ENCODE measurements at places on chromosomes 5 and 9.

GRCh38 chr9:121156263-121156731, 45.4 kb downstream of the RAB14 start:
- no peak for DNase-seq

GRCh38 chr5:3139499-3139931, 388.0 kb upstream of the IRX2 start:
- no peak for DNase-seq

GRCh38 chr9:127280880-127281660, 16.5 kb downstream of the GARNL3 start:
- DNase-seq, result no peak

DNA sequence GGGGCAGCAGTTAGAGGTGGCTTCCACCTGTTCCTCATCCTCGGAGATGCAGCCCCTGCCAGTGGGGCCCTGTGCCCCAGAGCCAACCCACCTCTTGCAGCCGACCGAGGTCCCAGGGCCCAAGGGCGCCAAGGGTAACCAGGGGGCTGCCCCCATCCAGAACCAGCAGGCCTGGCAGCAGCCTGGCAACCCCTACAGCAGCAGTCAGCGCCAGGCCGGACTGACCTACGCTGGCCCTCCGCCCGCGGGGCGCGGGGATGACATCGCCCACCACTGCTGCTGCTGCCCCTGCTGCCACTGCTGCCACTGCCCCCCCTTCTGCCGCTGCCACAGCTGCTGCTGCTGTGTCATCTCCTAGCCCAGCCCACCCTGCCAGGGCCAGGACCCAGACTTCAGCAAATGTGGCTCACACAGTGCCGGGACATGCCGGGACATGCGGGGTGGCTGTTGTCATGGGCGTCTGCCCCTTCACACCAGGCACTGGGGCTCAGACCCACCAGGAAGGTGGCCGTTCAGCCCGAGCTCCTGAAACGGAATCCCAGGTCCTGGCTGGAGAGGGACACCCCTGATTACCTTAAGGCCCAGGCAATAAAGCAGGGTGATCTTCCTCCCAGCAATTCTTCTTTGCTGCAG, 841 bp downstream of the CYSRT1 start:
- DNase-seq, result no peak

DNA sequence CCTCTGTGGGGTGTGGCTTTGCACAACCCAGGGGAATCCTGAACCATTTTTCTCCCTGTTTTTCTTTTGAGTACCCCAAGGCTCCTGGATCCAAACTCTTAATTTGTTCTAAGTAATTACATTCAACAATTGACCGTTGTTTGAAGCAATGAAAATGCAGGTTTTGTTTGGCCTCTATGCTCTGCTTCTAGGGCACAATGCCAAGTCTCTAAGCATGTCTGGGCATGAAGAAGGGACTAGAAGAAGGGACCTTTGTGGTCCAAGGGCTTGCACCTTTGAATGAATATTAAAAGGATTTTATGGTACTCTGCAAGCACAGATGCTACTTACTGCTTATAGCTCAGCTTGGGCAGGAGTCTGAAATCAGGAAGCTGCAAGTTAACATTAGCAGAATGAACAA, 6.6 kb upstream of the ENC1 start:
- no peak for DNase-seq

GRCh38 chr5:43416803-43417394, 4.7 kb upstream of the CCL28 start:
- DNase-seq, result no peak
